ENCODE measurements at places on chromosomes 13 and 19.

GRCh38 chr19:30170081-30170480 lies 202.1 kb upstream of the ZNF536 start:
- no peak for DNase-seq

DNA sequence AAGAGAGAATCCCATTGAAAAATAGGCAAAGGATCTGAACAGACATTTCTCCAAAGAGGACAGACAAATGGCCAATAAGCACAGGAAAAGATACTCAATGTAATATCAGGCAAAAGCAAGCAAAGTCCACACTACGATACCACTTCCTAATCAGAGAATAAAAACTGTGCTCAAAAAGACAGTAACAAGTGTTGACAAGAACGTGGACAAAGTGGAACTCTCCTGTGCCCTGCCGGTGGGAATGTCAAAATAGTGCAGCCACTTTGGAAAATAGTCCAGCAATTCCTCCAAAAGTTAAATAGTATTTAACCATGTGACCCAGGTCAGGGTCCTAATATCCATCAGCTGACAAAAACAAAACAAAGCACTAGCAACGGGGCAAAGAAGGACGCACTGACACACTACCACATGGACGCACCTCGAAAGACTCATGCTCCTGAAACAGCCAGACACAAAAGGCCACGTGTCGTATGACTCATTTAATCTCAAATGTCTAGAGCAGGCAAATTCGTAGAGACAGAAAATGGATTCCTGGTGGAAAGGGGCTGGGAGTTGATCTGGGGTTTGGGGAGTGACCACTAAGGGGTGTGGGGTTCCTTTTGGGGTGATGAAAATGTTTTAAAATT lies 5.2 kb downstream of the MIER2 start:
- no peak for DNase-seq

- no peak for DNase-seq
Measured at GRCh38 chr13:47650209-47650608, 350.9 kb downstream of the SUCLA2 start.

DNA sequence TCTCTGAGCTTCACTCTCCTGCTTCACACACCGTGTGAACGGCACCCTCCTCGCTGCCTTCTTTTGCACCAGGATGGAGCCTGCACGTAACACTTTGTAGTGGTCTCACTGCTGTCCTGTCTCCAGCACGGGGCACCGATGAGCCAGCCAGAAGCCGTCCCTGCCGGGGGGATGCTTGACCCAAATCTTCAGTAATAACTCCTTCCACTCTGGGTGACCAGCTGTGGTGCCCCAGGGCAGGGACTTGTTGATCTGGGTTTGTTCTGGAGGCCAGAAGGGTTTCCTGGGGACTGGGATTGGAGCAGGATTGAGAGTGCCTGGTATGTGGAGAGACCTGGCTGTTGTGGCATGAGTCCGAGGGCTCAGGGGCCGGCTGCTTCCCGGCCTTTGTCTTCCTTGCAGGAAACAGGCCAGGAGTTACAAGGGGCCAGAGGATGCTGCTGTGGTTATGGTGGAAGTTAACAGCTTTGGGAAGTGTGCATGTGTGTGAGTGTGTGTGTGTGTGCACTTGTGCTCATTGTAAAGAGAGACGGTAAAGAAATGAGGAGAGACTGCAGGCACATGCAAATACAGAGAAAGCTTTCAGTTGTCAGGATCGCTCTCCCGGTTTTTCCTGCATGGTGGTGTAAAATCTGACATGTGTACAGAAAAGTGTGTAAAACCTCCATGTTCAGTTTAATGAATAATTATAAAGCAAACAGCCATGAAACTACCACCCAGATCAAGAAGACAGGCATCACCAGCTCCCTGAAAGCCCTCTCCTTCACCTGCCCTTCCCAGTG lies 18.9 kb downstream of the PAK4 start:
- peak; percentile 25 for DNase-seq

GRCh38 chr13:31067416-31068118 lies 94.1 kb downstream of the HSPH1 start:
- no peak for DNase-seq

GRCh38 chr19:20237773-20238623 lies 71.0 kb downstream of the ZNF486 start:
- no peak for DNase-seq

- DNase-seq: no peak
Measured at GRCh38 chr13:49234741-49235140, 13.0 kb upstream of the CDADC1 start.

GRCh38 chr19:4980067-4980466 lies 11.2 kb downstream of the KDM4B start:
- no peak for DNase-seq

- no peak for DNase-seq
Measured at GRCh38 chr19:34075661-34076091, 96.6 kb upstream of the LSM14A start.
